Pancreas (tissue), 10 donors: ENCODE measurements at places on chromosomes 6 and 20. TPM values are rescaled to one million over a fixed set of nuclear protein-coding genes. Genes with fewer than 3 reads are reported as not detected.

GRCh38 chr6:166955121-166955864, 1.1 kb downstream of the RNASET2 start:
- DNase-seq, result peak; percentile 36

DNA sequence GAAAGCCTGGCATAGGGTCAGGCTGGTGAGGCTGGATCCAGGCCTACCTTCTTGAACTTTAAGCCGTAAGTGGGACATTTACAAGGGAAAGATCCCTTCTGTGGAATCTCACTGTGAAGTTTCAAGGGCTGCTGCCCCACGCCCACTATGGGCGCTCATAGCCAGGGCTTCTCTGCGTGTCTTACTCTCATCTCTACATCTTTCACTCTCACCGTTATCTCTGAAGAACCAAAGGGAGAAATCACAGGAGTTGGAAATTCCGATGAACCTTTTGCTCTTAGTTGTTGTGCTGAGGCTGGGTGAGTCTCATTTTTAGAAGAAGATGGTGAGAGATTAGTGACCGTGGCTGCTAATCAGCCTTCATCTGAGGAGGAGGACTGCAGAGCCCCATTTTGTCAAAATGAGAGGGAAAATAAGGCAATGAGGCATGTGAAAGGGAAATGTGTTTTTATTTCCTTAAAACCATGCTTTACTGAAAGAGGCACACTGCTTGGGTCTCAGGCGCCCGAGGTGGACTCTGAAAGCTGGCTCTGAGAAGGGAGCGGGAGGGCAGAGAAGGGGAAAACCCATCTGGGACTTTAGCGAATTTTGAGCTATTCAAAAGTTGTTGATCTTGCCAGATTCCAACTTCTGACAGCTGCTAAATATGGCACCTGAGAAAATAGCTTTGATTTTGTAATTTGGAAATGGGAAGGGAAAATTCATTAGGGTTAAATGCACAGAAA, 301.5 kb downstream of the CLIC5 start:
- DNase-seq, result no peak

- DNase-seq, result peak; percentile 59
These were observed 699 bp downstream of the PTPRT start for GRCh38 chr20:43188861-43189553.

CAP2 gene
- total RNA-seq, result 2.9 TPM

COL21A1 gene
- total RNA-seq, result 0.64 TPM

TFAP2A gene
- total RNA-seq, result 1.3 TPM

CLPSL1 gene
- 29.3 TPM for total RNA-seq

CDYL gene
- 9.7 TPM for total RNA-seq
